Uterine smooth muscle cell (primary cell): ENCODE measurements at places on chromosomes 3 and 15. TPM values are rescaled to one million over a fixed set of nuclear protein-coding genes. Genes with fewer than 3 reads are reported as not detected.

Gene MKRN2OS
- total RNA-seq = not detected in 2 replicates

Gene MLF1
- total RNA-seq = 10.2 and 11.2 TPM in 2 replicates

Gene SPSB4
- not detected in 2 replicates for total RNA-seq

Gene LRRC15
- total RNA-seq = 0.55 and 0.87 TPM in 2 replicates

Gene PRR20G
- total RNA-seq = not detected in 2 replicates

Gene CPNE9
- total RNA-seq = not detected in 2 replicates

Gene CHL1
- under 0.01 TPM in 2 replicates for total RNA-seq

Gene CCRL2
- total RNA-seq = 0.62 and 1.5 TPM in 2 replicates

Gene ROBO2
- total RNA-seq = 0.37 and 0.55 TPM in 2 replicates

Gene IMPG2
- 0.25 and 0.44 TPM in 2 replicates for total RNA-seq

Gene THPO
- total RNA-seq = 0.25 and 0.66 TPM in 2 replicates

Gene ZNF80
- not detected in 2 replicates for total RNA-seq

Gene UTS2B
- total RNA-seq = 0.37 and 1.00 TPM in 2 replicates

Gene FBXL2
- 19.4 and 29.0 TPM in 2 replicates for total RNA-seq

Gene ARRDC4
- total RNA-seq = 5.9 and 8.4 TPM in 2 replicates

Gene LRRIQ4
- 0.11 TPM in 1 of 2 replicates, not detected in the other for total RNA-seq

Gene BCL6
- 17.0 and 29.1 TPM in 2 replicates for total RNA-seq

Gene CNTN3
- 4.2 and 5.0 TPM in 2 replicates for total RNA-seq

Gene GOLGA8Q
- 1.9 and 2.2 TPM in 2 replicates for total RNA-seq

Gene AEN
- 66.2 and 85.1 TPM in 2 replicates for total RNA-seq

Gene NANOGP8
- not detected in 2 replicates for total RNA-seq

Gene GP9
- total RNA-seq = not detected in 2 replicates

Gene ATP10A
- 0.66 and 2.9 TPM in 2 replicates for total RNA-seq

Gene AGTR1
- total RNA-seq = 0.37 and 0.55 TPM in 2 replicates

Gene UNC13C
- total RNA-seq = under 0.01 TPM in 1 of 2 replicates, not detected in the other

Gene SLC28A2
- total RNA-seq = not detected in 2 replicates

Gene IL17RC
- 43.3 and 43.7 TPM in 2 replicates for total RNA-seq

Gene MAPKBP1
- total RNA-seq = 32.2 and 36.5 TPM in 2 replicates

Gene GPR156
- total RNA-seq = 0.37 and 0.55 TPM in 2 replicates

Gene LIPC
- total RNA-seq = 0.11 and 0.37 TPM in 2 replicates

Gene CHRNA7
- 0.37 and 1.2 TPM in 2 replicates for total RNA-seq

Gene PLA2G4D
- not detected in 2 replicates for total RNA-seq

Gene ISLR
- 30.2 and 39.7 TPM in 2 replicates for total RNA-seq

Gene C2CD4B
- 0.25 TPM in 1 of 2 replicates, not detected in the other for total RNA-seq

Gene PRR23E
- not detected in 2 replicates for total RNA-seq

Gene PLSCR2
- total RNA-seq = not detected in 2 replicates

Gene CGNL1
- total RNA-seq = 0.66 and 1.5 TPM in 2 replicates

Gene RASGRP1
- total RNA-seq = 0.12 and 0.22 TPM in 2 replicates

Gene GOLGA6L7
- total RNA-seq = not detected in 2 replicates

Gene MEGF11
- total RNA-seq = not detected in 2 replicates
